ENCODE measurements at places on chromosomes 13 and 19.

- no peak for DNase-seq
These were observed 3.7 kb upstream of the ARHGEF7 start for GRCh38 chr13:111111376-111111937.

- DNase-seq: no peak
These were observed 1054.4 kb upstream of the SPRY2 start for GRCh38 chr13:81395368-81395767.

DNA sequence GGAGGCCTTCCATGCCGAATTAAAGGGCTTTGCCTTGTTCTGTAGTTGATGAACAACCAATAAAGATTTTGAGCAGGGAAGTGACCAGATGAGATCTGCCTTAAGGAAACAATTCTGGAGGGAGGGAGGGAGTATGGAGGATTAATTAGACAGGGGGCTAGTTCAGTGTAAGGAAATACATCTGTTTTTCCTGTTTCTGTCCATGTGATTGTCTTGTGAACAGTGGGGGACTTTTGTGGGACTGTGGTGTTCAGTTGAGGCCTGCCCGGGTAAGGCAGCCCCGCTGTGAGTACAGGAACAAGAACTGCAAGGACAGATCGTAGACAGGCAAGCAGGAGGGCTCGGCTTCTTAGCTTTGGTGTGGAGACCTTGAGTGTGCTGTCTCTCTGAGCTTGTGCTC, 59.0 kb downstream of the DGKH start:
- DNase-seq: no peak

DNA sequence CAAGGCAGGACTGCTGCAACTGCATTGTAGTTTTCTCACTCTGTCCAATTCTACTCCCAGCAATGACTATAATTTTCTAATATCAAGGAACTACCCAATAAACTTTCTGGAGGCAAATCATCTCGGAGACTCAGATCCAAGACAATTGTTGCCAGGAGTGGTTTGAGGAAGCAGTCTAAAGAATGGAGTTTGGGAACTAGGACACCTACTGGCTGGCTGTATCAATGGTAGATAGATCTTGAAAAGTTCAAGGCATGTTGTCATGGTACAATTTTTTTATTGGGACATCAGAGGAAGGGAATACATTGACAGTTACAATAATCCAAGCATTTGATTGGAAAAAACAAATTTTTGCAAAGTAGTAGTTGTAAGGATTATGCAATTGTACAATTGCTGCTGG, 648.3 kb upstream of the SLITRK6 start:
- no peak for DNase-seq

GRCh38 chr19:3881272-3882040, 971 bp downstream of the ATCAY start:
- no peak for DNase-seq

All from H1 (cell line).